IMR-90 (cell line): ENCODE measurements at places on chromosomes 12 and 14. TPM values are rescaled to one million over a fixed set of nuclear protein-coding genes. Genes with fewer than 3 reads are reported as not detected.

Gene PLA2G1B
- total RNA-seq: not detected in 2 replicates

Gene EPS8
- 102 and 104 TPM in 2 replicates for total RNA-seq

Gene ANO4
- 7.2 and 10.2 TPM in 2 replicates for total RNA-seq

Gene PPP1R36
- total RNA-seq: 0.28 and 0.54 TPM in 2 replicates

Gene IAPP
- total RNA-seq: not detected in 2 replicates

DNA sequence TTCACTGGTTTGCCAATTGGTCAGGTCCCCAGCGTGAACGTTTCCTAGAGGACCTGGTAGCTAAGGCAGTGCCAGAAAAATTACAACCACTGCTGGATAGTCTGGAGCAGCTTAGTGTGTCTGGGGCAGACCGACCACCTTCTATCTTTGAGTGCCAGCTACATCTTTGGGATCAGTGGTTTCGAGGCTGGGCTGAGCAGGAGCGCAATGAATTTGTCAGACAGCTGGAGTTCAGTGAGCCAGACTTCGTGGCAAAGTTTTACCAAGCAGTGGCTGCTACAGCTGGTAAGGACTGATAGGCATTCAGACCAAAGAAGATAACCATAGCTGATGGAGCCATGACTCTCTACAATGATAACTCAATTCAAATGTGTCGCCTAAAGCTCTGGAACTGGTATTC, 2.5 kb downstream of the C14orf119 start:
- no peak for DNase-seq

DNA sequence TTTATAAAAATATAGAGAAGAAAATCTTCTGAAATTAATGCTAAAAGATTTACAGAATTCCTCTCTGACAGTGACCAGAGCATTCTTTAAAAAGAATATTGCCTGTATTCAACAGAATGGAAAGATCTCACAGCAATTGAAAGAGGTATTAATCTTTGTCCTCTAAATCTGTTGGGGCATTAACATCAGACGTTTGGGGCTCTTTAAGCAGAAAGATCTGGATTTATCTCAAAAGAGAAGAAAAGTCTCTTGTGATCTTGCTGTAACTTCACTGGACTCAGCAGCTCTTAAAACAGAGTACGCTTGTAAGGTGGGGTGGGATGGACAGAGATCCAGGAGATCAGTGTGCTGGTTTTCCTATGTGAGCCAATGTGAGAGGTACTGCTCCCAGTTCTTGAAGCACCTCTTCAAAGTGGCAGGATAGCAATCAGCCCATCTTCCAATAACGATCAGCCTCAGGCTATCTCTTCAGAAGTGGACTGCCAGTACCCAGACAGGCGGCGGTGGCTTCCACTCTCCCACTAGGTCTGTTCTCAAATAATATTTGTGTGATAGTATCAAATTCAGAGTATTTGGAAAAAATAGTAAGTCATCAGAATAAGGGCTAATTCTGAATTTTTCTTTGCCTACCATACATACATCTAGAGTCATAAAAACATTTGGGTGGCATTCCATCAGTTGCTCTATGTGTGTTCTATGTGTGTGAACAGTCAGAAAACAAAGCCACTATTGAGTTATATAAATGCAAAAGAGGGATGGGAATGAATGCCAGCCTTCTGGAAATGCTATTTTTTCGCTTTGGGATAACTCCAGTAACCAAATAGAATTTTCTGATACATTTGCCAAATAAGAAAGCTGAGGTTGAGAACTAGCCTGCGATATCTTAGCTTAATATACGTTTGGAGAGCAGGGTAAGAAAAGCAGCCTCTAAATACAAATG, 237.4 kb upstream of the RGS6 start:
- DNase-seq: no peak

GRCh38 chr12:51823875-51824565, 24.5 kb downstream of the FIGNL2 start:
- DNase-seq: peak; percentile 73

DNA sequence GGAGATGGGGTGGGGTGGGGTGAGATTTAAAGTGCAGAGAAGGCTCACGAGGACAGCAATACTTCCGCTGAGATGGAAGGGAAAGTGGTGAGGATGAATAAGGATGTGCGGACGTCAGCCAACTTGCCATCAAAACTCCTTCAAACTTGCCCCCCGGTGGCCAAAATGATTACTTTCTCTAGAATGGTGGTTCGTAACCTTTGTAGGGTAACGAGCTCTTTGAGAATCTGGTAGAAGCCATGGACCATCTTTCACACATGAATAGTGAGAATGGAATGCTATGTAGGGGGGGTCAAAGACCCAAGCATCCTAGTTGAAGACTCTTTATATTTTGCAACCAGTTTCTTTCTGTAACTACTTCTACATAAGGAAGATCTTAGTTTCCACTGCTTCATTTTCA, 245.9 kb upstream of the DDHD1 start:
- DNase-seq: peak; percentile 76

GRCh38 chr14:28758253-28758884, 8.2 kb upstream of the FOXG1 start:
- DNase-seq: no peak

DNA sequence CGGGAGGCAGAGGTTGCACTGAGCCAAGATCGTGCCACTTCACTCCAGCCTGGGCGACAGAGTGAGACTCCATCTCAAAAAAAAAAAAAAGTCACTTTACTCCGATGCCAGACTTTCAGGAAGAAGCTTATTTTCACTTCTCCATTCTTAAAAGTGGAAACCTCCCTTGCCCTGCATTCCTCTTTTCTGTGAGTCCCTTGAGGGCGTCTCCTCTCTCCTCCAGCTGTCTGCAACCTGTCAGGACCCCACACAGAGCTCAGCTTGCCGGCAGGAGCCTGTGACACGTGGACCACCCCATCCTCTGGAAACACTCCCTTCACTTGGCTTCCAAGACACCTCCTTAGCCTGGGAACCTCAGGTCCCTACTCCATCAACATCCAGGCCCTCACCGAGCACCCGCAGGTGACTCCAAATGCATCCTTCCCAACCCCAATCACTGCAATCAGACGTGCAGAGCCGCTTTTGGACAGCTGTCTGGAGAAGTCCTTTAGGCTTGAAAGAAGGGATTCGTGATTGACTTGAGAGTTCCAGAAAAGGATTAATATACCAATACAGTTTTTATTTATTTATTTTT, 34.3 kb downstream of the SLC15A4 start:
- DNase-seq: no peak

GRCh38 chr14:53847057-53847456, 109.6 kb downstream of the BMP4 start:
- DNase-seq: no peak

GRCh38 chr12:60251091-60251490, 655.3 kb downstream of the SLC16A7 start:
- DNase-seq: no peak

- no peak for DNase-seq
These were observed 90.5 kb upstream of the STXBP6 start for GRCh38 chr14:25140411-25140810.

GRCh38 chr12:106601031-106601430, 18.2 kb downstream of the RFX4 start:
- DNase-seq: no peak

DNA sequence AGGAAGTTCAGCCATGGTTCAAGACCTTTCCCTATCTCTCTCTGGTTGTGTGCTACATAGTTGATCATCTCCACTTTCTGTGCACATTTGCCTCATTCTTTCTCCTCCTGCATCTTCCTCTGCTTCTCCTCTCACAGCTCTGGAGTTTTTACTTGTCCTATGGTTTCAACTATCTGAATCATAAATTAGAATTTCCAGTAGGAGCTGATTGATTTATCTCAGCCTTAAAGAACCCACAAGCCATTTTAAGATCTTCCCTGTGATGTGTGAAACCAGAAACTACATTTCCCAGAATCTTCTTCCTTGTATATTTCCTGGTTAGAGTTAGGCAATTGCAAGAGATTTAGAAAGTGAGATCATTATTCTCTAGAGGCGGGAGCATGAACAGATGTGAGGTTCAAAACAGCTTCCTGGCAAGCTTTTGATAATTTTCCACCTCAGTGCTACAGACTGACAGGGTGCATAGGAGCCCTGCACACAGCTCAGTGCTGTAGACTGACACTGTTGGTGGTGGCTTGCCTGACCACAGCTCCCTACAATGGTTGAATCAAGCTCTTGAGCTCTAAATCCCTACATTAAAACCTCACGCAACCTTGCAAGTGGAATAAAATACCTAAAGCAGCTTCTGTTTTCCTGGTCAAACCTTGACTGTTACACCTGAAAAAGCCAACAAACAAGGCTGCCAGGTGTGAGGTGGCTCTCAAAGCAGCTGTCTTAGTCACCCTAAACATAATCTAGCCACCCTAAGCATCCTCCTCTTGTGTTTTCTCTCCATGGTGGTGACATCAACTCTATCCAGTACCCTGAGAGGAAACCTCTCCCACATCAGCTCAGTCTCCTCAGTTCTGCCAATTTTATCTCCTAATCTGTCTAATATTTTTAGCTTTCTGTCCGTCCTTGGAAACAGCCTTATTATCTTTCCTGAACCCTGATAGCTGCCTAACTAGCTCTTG, 21.5 kb upstream of the IFNG start:
- DNase-seq: no peak

GRCh38 chr12:118874698-118875548, 106.4 kb upstream of the SRRM4 start:
- no peak for DNase-seq

DNA sequence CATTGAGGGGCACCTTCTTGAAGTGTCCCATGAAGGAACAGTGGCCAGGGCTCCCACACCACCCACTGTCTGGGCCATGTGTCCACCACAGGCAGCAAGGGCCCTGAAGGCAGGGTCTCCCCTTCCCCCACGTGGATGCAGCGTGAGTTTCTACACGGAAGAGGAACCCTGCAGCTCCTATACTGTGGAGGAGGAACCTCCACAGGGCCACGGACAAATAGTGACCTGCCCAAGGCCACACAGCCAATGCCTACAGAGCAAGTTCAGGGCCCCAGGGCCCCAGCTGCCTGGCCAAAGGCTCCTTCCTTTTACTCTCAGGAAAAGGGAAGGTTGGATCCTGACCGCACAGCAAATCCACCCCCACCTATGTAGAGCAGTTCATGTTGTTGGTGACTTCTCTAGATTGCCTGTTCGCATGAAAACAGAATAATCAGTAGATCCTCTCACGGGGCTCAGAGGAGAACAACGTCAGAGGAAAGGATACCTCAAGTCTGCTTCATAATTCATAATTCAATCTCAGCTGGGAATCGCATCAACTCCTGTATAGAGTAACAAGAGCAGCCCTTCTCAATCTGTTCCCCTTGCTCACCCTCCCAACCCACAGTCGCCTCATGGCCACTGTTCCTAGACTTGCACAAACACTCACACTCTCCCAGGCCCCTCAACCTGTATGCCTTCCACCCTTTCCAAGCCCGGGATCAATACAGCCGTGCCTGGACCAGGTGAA, 11.1 kb upstream of the KRT73 start:
- no peak for DNase-seq

DNA sequence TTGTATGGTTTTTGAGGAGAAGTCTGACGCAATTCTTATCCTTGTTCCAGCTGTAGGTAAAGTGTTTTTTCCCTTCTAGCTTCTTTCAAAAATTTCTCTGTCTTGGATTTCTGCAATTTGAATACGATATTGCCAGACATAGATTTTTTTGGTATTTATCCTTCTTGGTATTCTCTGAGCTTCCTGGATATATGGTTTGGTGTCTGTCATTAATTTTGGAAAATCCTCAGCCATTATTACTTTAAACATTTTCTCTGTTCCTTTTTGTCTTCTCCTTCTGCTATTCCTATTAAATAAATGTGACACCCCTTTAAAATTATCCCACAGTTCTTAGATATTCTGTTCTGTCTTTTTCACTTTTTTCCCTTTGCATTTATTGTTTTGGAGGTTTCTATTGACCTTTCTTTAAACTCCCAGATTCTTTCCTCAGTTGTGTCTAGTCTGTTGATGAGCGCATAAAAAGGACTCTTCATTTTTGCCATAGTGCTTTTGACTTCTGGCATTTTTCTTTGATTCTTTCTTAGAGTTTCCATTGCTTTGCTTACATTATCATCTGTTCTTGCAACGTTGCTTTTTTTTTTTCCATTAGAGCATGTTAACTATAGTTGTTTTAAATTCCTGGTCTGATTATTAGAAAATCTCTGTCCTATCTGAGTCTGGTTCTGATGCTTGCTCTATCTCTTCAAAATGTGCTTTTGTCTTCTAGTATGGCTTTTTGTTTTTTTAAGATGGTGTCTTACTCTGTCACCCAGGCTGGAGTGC, 129.1 kb downstream of the MSRB3 start:
- DNase-seq: no peak

GRCh38 chr12:71840231-71840847, 780 bp downstream of the TBC1D15 start:
- DNase-seq: peak; percentile 88

GRCh38 chr14:67784244-67784823, 32.1 kb downstream of the ZFYVE26 start:
- DNase-seq: no peak

GRCh38 chr14:68153275-68153674, 333.7 kb downstream of the RAD51B start:
- no peak for DNase-seq

- DNase-seq: no peak
These were observed 100.2 kb upstream of the PRICKLE1 start for GRCh38 chr12:42689699-42690098.

DNA sequence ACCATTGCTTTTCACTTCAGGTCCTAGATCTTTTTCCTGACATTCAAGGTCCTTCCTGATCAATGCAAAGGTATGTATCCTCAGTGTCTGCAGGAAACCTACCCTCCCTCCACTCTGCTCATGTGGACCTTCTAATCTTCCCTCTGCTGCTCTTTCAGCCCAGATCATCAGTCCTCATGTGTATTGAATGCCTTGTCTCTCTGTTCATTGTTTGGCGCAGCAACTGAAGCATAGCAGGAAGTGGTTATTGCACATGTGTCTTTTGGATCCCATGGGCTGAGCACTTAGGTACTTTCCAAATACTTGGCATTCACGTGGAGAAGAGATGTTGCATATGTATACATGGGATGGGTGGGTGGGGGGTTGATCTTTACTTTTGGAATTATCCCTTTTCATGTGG, 4.3 kb upstream of the NIN start:
- DNase-seq: peak; percentile 73

- DNase-seq: no peak
These were observed 71.0 kb downstream of the RCOR1 start for GRCh38 chr14:102663440-102663839.
